ENCODE measurements at places on chromosomes 12 and 14.

- no peak for DNase-seq
Measured at GRCh38 chr12:45944771-45945170, 45.6 kb downstream of the SCAF11 start.

- DNase-seq = peak; percentile 16
Measured at GRCh38 chr12:22121224-22121623, 75.2 kb downstream of the CMAS start.

DNA sequence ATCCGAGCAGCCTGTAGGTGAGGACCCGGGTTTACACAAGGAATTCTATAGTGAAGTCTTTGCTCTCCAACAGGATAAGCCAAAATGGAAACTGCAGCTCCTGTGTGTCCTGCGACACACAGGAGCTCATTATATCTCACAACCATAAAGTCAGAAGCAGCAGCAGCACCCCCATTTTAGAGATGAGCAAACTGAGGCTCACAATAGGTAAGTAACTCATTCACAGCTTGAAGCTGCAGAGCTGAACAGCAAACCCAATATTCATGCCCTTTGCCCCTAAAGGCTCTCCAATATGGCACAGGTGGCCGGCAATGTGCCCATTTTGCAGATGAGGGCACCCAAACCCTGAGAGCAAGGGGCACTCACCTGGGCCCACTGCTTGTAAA is 4.6 kb downstream of the NCOR2 start:
- no peak for DNase-seq

DNA sequence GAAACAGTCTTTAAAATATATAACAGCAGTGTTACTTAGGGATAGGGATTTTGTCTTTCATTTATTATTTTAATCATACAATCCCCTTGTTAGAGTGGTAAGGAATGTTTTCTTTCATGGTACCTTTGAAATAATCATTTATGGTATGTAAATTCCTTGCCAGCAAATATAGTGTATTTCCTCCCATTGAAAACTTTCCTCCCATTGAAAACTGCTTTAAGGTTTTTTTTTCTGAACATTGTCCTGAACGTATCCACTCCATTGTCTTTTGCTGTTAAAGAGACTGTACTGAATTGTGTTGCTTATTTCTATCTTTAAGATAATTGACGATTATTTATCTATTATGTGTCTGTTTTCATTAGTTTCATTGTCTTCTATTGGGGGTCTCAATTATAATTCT is 83.5 kb downstream of the PPHLN1 start:
- DNase-seq = no peak

GRCh38 chr14:67559639-67560038 is 26.5 kb downstream of the PLEKHH1 start:
- no peak for DNase-seq

- DNase-seq = no peak
Measured at GRCh38 chr14:103737432-103738045, 21.9 kb downstream of the ZFYVE21 start.

DNA sequence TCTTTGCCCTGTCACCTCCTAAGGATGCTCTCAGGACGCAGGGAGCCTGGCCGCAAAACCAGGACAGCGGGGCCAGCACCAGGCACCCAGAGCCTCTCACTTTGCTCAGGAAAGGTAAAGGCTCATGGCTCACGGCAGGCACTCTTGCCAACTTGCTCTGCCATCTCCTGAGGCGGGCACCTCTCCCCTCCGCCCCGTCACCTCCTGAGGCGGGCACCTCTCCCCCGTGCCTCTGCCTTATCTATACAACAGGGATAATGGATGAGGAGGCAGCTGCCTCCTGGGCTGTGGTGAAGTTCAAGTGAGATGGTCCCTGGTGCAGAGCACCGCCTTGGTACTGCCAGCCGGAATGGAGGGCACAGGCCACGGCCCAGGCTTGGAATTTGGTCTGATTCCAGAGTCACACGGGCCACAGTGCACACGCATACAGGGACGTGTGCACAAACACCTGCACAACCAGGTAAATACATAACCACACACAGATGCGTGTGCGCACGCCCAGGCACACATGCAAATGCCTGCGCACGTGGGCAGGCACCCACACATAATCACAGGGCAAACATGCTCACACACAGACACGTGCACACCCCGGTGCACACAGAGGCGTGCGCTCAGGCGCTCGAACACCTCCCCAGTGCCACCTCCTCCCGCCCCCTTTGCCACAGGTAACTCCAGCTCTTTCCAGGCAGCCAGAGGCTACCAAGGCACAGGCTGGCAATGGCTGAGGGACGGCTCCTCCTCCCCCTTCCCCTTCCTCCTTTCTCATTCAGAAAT is 11.6 kb downstream of the DEGS2 start:
- no peak for DNase-seq
